ELR (cell line): ENCODE measurements at places on chromosomes 3 and 15.
A peak's percentile ranks its signal among the peaks of the same experiment; 100 is the strongest.

GRCh38 chr3:108091498-108092250 lies 843 bp upstream of the CD47 start:
- peak; percentile 10 for DNase-seq

GRCh38 chr3:43222590-43222989 lies 63.8 kb upstream of the SNRK start:
- DNase-seq, result no peak

- DNase-seq, result no peak
Observed at GRCh38 chr3:85164436-85164835, 205.6 kb downstream of the CADM2 start.

DNA sequence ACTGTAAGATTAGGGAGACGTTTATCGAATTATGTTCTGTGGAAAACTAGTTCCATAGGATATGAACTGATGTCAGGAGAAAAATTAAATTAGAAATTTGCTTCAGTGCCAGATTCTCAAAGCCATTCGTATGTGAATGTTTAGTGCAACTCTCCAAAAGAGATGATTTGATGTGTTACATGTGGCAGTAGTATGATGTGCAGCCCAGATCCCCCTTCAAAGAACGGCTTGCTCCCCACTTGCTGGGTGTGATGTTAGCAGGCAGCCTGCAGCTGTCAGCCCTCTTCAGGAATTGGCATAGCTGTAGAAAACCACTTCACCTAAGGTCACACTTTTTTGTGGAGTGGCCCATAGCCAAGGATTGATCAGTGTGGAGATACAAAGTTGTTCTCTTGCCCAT lies 127.0 kb upstream of the CCDC54 start:
- DNase-seq, result no peak

GRCh38 chr3:106184540-106185457 lies 316.0 kb upstream of the CBLB start:
- no peak for DNase-seq

DNA sequence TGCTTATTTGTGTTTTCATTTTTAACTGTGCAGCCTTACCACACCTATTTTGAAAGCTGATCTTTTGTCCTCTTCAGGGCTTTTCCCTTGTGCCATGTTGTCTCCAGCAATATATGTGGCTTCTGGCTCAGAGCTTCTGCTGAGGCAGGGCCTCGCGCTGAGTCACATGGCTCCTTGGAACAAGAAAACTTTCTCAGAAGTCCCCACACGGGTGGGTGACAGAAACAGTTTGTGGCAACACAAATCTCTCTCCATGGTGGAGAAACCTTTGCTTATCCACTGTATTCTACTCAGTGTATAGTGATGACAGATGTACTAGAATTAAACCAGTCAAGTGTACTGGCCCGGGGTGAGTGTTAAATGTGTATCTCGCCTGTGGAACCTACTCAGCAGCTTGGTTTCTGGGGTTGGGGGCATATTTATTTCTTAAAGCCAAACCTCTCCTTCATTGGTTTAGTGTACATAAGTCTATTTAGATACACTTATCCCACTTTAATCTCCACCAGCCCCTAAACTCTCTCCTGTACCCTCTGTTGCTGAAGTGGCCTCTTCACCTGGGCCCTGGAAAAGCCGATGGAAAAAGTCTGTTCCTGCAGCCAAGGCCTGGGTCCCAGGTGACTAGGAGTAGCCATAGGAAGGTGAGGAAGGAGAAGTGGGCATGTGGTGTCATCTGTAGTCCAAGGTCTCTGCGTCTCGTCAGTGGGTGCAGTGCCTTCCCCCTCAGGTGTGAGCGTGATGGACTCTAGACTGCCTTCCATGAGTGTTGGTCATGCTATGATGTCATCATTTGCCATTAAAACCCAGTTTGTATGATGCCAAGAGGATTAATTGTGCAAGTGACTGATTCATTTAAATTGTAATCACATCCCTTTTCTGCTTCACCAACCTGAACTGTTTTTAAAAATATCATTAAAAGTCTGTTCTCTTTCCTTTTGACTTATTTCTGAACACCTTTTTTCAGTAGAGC lies 3.2 kb upstream of the FBXL22 start:
- peak; percentile 19 for DNase-seq

DNA sequence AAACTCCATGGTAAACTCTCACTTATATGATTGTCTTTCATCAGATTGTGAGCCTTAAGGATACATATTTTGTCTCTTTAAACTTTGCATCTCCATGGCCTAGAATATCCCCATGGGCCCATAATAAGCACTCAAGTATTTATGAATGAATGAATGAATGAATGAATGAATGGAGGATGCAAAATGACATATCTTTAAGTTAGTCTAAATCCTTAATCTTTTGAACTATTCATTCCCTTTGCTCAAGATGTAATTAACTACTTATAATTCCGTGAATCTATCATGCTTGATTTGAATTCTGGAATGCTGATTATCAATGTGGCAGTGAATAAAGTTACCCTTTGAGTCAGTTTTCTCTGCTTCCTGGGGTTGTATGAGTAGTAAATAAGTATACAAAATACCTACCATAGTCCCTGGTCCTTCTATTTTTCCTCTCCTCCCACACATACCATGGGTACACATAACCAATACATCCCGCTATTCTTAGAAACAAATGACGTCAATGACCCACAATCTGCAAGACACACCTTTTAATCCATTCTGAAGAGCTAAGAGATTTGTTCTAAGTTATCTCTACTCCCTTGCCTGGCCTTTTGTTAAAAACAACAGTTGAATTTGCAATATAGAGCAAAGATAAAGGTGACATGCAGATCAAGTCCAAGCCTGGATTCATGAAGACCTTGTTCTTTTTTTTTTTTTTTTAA lies 94.5 kb downstream of the FBN1 start:
- DNase-seq, result no peak

DNA sequence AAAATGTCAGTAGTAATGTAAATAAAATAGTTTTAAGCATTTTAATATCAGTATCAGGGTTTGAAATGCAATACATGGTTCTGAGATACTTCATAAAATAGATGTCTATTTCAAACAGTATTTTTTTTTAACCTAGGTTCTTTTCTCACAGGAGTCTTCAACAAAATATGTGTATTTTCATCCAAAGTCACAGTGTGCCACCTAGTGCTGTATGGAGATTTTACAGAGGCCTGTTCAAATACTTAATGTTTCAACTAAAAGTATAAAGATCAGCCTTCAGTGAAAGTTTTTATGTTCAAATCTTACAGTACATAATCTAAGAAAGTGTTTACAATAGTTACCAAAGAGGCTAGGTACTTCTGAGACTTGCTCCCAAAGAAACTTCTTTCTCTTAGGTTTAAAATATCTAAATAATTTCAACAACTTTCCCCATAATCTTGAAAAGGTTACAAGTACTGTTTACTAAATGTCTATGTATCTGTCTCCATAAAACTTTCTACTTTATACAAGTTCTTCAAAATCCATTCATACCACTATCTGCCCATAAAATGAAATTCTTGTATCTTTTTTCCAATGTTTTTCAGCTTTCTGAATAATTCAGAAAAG lies 38.3 kb downstream of the SCAPER start:
- peak; percentile 49 for DNase-seq

DNA sequence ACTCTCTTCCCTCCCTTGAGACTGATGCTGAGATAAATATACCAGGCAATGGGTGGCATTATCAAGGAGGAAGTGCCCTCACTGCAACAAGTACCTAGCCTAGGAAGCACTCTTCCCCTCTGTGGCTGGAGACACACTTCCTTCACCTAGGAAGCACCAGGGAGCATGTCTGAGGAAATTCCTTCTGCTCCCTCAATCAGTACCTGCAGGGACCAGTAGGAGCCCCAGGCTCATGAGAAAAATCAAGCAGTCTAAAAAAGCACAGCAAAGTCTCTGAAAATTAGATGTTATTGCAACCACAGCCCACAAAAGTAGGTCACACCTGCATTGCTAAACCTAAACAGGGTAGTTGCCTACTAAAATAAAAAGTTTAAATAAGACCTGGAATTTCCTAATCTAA lies 78.2 kb upstream of the TRPM1 start:
- no peak for DNase-seq

- peak; percentile 21 for DNase-seq
Observed at GRCh38 chr3:127671523-127672428, 976 bp upstream of the ABTB1 start.

GRCh38 chr3:50531201-50531600 lies 27.8 kb upstream of the CACNA2D2 start:
- DNase-seq, result no peak

GRCh38 chr3:177561365-177561764 lies 364.1 kb upstream of the TBL1XR1 start:
- no peak for DNase-seq

DNA sequence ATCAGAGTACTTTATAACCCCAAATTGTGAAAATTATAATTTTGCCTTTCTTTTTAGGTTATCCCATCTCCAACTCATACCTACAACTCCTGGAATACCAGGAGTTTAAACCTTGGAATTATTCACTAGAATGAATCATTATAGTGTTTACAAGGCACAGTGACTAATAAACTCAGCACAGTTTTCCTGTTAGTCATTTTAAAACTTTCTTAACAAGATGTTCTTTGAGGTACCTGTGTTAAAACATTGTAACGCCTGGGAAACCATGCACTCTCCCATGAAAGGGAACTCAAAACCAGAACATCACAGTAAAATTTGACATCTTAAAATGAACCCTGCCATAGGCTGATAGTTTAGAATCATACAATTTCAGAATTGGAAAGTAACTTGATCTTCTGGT lies 132.4 kb upstream of the OSTN start:
- DNase-seq, result peak; percentile 92

DNA sequence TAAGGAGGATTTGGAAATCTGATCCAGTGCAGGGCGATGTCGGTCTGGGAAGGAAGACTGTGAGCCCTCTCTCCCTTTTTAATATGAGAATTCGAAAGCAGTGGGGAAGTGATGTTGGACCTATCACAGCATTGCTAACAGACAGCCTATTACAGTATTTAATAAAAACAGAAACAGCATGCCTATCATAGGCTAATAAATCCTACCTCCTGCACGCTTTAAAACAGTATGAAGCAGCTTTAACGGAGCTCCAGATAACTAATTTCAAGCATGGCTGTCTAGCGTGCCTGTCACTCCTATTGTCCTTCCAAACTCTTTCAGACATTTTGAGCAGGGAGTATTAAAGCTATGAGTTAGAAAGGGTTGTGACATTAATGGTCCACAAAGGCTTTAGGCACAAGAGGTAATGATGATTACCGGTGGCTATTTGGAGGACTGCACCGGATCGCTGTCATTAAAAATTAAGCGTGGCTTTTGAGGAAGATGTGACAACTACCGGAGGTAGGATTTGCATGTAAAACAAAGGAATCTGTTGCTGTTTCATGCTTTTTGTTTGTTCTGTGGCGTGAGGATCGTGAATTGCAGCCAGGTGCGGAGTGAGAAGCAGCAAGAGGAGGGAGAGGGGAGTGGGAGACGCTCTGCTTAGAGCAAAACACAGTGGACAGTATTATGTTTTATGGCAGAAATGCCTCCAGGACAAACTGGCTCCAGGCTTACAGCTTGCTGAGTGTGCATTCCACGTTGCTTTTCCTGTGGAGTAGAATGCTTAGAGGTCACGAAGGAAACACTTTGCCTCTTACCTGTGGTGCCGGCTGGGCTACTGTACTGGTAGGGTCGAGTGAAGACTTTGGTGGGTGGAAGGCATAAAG lies at the start of gene KCNMB2:
Gene KCNMB2 (plus strand): TSS at position 226 of the 869 bp plus-strand sequence.
- no peak for DNase-seq

- DNase-seq, result peak; percentile 92
Observed at GRCh38 chr15:60070838-60071493, 66.9 kb downstream of the FOXB1 start.

DNA sequence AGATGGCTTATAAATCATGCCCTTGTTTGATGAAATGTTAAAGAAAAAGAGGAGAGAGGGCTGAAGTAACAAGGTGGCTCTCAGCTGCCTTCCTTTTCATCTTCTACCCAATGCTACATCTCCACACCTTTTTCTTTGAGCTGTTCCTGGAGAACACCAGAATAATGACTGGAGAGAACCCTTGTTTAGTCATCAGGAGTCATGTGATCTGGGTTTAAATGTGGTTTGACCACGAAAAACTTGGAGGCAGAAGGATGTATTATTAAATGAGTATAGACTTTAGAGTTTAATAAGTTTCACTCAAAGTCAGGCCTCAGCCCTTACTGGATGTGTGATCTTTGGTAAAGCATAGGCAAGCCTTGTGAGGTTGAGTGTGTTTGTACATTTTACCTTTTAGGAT lies 230.3 kb upstream of the TBL1XR1 start:
- DNase-seq, result peak; percentile 29

GRCh38 chr3:63832395-63832794 lies 13.3 kb downstream of the C3orf49 start:
- no peak for DNase-seq

- DNase-seq, result peak; percentile 84
Observed at GRCh38 chr3:196399485-196399945, 32.7 kb downstream of the UBXN7 start.

DNA sequence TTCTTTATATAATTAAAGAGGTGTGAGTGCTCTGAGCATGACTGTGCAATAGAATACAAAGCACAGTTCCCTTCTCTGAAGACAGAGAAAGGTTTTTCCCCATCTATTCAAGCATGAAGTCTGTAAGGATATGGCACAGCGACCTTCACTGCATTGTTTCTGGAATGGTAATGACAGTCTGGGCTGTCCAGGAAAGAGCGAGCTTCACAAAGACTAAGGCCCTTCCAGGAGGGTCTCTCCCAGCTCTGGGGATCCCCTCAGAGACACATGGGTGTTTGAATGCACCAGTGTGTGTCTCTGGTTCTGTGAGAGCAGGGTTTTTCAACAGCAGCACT lies 179.9 kb upstream of the NR2E3 start:
- DNase-seq, result no peak

- no peak for DNase-seq
Observed at GRCh38 chr3:190494907-190495306, 19.0 kb upstream of the IL1RAP start.

GRCh38 chr3:60919296-60919695 lies 332.0 kb downstream of the FHIT start:
- DNase-seq, result no peak

GRCh38 chr3:137762674-137763593 lies 1.2 kb upstream of the SOX14 start:
- no peak for DNase-seq

GRCh38 chr15:96409215-96410138 lies 79.0 kb downstream of the NR2F2 start:
- no peak for DNase-seq
